Activated naive CD8-positive, alpha-beta T cell treated with anti-CD3 and anti-CD28 coated beads, Interleukin-2, amount 50 U/mL, for 16 hours (primary cell): ENCODE measurements at places on chromosomes 12 and 14.
A peak's percentile ranks its signal among the peaks of the same experiment; 100 is the strongest.

DNA sequence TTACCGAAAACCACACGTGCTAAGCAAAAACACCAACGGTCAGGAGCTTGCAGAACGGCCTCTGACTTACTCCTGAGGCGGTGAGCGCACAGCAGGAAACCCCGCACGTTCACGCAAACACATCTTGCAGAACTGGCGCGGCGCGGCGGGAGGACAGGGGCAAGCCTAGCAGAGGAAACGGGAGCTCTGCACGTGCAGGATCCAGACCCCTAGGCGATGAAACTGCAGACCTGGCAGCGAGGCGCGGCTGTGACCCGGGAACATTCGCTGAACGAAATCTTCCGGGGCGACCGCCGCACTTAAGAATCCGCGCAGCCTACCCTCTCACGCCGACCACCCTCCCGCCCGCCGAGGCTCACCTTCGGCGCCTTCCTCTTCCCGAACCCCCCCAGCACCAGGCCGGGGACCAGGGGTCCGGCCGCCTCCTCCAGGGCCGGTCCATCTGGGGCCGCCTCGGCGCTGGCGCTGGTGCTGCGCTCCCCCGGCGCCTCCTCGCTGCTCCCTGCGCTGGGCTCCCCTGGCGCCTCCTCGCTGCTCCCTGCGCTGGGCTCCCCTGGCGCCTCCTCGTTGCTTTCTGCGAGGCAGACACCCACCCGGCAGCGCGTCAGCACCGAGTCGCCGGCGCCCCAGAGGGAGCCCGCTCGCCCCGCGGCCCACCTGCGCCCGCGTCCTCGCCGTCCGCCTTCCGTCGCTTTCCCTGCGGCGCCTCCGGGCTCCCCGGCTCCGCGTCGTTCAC lies 615 bp downstream of the DDX51 start:
- DNase-seq, result no peak

GRCh38 chr12:120497524-120498150 lies 1.7 kb downstream of the DYNLL1 start:
- no peak for DNase-seq

DNA sequence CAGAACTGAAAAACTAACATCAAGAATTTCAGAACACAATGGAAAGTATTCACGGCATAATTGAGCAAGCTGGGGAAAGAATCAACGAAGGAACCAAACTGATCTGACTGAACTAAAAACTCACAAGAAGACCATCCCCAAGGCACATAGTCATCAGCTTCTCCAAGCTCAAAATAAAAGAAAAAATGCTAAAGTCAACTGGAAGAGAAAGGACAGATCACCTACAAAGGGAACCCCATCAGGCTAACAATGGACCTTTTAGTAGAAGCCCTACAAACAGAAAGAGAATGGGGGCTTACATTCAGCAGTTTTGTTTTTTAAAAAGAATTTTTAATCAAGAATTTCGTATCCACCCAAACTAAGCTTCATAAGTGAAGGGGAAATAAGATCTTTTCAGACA lies 11.7 kb downstream of the TAS2R50 start:
- no peak for DNase-seq

GRCh38 chr14:99729991-99730875 lies 46.1 kb downstream of the CYP46A1 start:
- peak; percentile 51 for DNase-seq

- DNase-seq, result no peak
Measured at GRCh38 chr14:104084251-104085002, 1.1 kb upstream of the ASPG start.

DNA sequence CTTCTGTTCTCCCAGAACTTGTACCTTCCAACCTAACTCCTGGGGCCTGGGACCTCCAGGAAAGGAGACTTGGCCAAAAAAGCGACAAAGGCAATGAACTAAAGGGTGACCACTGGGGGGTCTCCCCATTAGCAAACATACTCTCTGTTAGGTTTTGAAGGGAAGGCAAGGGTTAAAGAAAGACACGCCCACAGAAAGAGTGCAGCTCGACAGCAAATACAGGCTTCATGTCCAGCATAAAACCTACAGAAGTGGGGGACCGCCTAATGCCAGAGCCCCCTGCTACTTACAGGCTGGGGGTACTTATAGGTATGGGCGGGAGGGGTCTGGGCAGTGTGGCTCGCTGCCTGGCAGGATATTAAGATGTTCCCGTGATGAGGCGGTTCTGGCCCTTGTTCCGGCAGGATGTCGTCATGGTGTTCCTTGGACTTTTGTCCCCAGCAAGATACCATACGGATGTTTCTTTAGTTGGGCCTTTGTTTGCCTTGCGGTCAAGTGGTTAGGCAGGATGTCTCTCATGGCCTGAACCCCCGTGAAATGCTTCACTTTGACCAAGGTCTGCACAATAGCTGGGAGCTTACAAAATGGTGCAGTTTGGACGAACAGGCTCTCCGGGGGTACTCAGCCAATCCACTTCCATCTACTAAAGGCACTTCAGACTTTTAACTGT lies 53.4 kb downstream of the PRMT8 start:
- no peak for DNase-seq

- DNase-seq, result no peak
Measured at GRCh38 chr14:38124506-38124905, 83.2 kb upstream of the SSTR1 start.

DNA sequence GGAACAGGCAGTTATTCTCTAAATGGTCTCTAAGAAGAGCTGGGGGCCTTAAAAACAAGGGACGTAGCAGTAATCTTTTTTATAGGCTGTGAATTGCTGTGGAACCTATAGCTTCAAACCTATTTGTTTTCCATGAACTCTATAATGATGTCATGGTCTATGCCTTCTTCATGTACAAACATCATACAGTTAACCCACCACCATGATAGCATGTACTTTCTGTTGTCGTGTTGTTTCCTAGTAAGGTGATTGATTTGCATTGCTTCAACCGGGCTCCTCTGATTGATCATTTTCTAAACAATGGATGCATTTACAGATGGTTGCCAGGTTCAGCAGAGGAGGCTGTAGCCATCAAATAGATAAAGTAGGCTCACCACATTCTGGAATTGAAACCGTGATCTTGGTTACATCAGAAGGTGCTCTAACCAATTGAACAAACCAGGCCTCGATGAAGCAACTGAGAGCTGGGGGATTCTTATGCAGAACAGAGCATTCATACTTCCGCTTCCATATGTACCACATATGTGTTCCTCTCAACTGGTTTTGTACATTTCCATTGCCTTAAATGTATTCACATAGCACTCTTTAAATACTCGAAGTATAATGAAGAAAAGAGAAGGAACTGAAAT lies 25.6 kb upstream of the PCNX1 start:
- no peak for DNase-seq

DNA sequence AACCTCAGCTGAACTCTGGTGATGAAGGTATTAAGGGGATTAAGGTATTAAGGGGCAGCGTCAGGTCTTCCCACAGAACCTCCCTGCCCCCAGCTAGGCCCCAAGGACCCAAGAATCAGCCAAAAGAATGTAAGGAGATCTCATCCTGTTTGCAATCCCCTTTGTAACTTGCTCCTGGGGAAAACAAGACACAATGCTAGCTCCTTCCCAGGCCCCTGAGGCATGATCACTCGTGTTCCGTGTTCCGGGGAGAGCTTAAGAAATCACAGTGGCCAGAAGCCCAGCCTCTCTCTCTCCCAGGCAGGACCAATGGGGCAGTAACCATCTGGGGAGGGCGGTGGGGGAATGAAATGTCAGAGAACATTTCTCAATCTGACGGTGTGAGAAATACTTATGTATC lies 33.2 kb downstream of the PIGH start:
- DNase-seq, result no peak

GRCh38 chr14:92144708-92145107 lies 22.9 kb downstream of the CPSF2 start:
- DNase-seq, result no peak

DNA sequence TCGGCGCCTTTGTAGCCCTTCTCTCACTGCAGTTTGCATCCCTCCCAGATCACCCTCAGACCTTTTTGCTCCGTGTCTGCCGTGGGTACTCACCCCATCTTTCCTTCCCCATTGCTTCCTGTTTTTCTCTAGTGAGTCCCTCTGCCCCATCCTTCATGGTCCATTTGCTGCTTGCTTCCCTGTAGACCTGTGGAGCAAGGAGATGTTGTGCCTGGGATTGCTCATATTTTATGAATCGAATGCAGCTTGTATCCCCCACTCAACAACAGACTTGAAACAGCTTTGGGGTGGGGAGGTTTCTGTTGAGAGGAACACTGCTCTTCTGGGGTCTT lies 661 bp downstream of the DENR start:
- no peak for DNase-seq

DNA sequence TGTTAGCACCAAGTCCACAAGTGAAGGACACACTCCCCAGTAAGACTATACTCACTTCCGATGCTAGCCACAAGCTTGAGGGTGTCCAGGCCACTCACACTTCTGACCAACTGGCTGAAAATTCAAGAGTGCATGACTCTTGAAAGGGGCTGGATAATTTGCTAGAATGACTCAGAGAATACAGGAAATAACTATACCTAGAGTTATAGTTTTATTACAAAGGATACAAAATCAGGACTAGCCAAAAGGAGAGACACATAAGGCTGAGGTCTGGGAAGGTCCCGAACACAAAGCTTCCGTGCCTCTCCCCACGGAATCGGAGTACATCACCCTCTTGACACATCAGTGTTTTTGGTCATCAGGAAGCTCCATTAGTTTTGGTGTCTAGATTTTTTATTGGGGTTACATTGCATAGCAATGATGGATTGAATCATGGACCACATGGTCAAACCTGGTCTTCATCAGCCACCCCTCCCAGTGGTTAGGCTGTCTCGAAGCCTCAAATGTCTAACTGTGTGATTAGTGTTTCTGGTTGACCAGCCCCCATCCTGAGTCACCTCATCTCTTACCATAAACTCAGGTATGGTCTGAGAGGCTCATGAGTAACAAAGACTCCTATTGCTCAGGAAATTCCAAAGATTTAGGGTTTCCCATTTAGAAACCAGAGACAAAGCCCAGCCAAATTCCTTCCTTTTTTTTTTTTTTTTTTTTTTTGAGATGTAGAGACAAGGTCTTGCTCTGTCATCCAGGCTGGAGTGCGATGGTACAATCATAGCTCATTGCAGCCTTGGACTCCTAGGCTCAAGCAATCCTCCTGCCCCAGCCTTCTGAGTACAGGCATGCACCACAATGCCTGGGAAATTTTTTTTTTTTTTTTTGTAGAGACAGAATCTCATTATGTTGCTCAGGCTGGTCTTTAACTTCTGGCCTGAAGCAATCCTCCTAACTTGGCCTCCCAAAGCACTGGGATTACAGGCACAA lies 472.0 kb upstream of the TBX3 start:
- DNase-seq, result no peak

DNA sequence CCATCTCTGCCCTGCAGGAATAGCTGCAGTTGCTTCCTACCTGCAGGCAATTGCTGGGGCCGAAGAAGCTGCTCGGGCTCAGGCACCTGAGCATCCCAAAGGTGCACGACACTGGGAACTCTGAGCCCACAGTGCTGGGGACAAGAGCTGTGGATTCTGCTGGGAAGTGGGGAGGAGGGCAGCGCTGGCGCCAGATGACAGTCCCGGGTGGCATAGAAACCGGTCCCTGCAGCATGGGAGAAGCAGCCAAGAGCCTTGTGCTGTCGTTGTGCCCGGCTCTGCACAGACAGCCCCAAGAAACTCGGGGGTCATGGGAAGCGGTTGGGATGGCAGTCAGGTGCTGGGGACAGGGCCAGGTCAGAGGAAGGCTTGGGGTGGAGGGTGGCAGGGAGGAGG lies 529 bp downstream of the LRTM2 start:
- no peak for DNase-seq

DNA sequence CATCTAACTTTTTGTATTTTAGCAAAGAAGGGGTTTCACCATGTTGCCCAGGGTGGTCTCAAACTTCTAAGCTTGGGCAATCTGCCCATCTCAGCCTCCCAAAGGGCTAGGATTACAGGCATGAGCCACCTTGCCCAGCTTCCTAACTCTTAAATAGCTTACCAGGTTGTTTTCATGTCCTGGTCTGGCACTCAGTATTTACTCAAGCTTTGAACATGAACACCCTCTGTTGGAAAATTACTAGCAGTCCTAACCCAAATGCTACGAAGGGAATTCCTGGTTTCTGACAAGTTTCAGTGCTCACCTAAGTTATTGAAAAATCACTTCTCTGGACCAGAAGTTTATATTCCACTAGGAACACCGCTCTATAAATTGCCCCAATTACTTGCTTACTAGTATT lies 32.5 kb upstream of the GCH1 start:
- DNase-seq, result no peak

GRCh38 chr14:103123634-103124500 lies 606 bp downstream of the TNFAIP2 start:
- no peak for DNase-seq

GRCh38 chr14:31530136-31530535 lies 31.1 kb upstream of the NUBPL start:
- no peak for DNase-seq

DNA sequence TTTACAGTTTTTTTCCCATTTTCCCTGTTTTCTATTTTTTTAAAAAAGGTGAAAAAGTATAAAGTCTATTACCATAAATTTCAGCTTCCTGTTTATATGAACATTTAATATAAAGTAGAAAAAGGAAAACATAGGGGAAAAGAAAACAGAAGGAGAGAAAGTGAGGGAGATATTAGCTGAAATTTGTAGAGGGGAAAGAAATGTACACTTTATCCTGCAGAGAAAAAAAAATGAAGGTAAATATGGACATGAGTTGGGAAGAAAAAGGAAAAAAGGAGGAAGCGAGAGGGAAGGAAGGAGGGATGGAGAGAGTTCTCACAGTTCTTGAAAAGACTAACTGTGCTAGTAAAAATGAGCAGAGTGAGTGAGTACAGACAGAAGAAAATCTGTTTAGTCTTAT lies 91.6 kb upstream of the BTG1 start:
- no peak for DNase-seq

GRCh38 chr14:56817396-56817921 lies 7.2 kb upstream of the OTX2 start:
- no peak for DNase-seq

- no peak for DNase-seq
Measured at GRCh38 chr14:61472011-61472672, 150.8 kb downstream of the PRKCH start.

- DNase-seq, result no peak
Measured at GRCh38 chr12:25833657-25834056, 124.8 kb upstream of the RASSF8 start.
